Head of caudate nucleus (tissue), 42 donors: ENCODE measurements at places on chromosomes 7 and 10.

DNA sequence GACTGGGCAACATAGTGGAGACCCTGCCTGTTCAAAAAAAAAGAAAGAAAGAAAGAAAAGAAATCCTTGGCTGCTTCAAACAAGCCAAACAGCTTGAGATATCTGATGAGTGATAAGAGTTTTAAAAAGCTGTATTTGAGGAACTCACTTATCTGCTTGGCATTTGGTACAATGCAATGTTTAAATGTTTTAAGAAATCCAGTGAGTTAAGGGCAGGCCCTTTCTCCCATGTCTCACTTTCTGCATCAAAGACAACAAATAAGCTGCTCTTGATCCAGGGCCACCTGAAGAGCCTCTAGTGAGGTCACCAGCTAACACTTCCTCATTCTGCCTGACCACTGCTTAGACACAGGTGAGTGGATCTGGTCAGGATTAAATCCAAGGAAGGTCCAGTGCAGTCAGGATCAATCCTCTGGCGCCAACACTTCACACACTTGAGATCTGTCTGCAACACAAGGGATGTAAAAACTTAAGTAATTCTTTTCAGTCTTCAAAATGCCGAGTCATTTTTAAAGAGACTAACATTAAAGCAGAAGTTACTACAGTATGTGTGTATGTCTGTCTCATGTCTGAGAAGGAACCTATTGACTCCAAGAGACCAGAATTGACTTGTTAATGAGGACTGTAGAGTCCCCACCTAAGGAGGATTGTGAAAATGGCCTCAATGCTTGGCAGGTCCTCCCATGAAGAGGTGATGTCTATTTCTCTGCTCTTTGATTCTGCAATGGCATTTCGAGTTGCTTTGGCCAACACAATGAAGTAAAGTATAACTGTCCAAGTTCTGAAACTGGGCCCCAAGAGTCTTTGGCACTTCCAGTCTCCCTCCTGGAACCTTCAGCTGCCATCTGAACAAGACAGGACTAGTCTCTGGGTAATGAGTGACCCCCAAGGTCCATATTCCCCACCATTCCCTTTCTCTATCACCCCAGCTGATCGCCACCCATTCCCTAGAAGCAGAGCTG, 43.1 kb downstream of the CREB3L2 start:
- no peak for DNase-seq

- no peak for DNase-seq
Observed at GRCh38 chr10:77494327-77494726, 143.3 kb downstream of the KCNMA1 start.

DNA sequence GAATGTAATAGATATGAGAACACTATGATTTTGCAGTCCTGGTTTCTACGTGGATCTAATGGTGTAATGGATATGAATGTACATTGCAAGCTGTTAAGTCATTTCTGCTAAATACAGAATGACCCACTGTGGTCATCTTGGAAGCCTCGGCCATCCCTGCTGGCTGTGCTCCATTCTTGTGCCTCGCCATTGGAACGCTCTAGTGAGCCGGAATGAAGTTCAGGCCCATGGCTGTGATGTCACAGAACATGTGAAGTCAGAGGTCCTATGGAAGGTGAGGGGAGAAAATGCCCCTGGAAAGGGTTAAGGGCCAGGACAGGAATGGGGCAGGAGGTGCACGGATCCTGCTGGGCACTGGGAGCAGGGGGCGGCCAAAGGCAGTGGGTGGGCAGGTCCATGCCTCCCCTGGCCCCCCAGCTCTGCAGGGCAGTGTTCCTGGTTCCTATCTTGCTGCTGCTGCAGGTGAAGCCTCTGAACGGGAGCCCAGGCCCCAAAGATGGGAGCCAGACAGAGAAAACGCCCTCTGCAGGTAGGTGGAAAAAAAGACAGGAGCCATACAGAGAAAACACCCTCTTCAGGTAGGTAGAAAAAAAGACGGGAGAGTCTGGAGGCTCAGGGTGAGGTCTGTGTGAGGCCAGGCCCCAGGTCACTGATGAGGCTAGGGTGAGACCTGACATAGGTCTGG, at the start of gene LLCFC1:
TSS of gene LLCFC1 (plus strand) at position 259 of the 685 bp plus-strand sequence. CDS start at position 397, 138 bp downstream.
- DNase-seq: no peak

- DNase-seq: peak; percentile 12
Observed at GRCh38 chr7:76155938-76156337, 45.8 kb upstream of the SRRM3 start.

GRCh38 chr7:129949292-129950133, 3.2 kb downstream of the UBE2H start:
- DNase-seq: peak; percentile 13

DNA sequence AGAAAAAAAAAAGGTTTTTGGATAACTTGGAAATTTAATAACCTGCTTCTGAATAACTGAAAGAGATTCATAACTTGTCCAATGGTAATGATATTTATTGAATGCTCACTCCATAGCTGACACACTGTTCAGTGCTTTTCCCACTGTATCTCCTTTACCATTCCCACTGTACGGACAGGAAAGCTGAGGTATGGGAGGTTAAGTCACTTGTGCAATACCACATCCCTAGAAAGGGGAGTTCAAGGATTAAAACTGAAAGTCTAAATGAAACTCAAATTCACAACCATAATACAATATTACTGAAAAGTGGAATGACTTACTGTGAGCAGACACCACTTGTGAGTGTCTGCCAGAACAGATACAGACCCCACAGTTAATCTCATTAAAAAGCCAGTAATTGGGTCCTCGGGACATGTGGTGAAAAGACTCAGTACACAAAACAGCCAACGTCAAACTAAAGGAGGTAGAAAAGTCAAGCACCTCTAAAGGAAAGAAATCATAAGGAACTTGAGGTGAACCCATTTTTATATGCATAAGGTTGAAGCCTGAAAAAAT, 13.8 kb upstream of the RHOBTB1 start:
- DNase-seq: no peak

- no peak for DNase-seq
Observed at GRCh38 chr7:150566123-150566522, 1.1 kb upstream of the GIMAP4 start.

- no peak for DNase-seq
Observed at GRCh38 chr7:45971661-45972175, 50.6 kb upstream of the IGFBP3 start.

- peak; percentile 70 for DNase-seq
Observed at GRCh38 chr10:111076191-111076681, 593 bp upstream of the ADRA2A start.

- no peak for DNase-seq
Observed at GRCh38 chr10:21249435-21249834, 276.0 kb downstream of the SKIDA1 start.

- no peak for DNase-seq
Observed at GRCh38 chr10:89398003-89398749, 5.8 kb downstream of the IFIT1 start.

GRCh38 chr7:139771001-139771956, 6.5 kb downstream of the HIPK2 start:
- no peak for DNase-seq

- no peak for DNase-seq
Observed at GRCh38 chr7:1950452-1951158, 280.5 kb downstream of the ELFN1 start.

DNA sequence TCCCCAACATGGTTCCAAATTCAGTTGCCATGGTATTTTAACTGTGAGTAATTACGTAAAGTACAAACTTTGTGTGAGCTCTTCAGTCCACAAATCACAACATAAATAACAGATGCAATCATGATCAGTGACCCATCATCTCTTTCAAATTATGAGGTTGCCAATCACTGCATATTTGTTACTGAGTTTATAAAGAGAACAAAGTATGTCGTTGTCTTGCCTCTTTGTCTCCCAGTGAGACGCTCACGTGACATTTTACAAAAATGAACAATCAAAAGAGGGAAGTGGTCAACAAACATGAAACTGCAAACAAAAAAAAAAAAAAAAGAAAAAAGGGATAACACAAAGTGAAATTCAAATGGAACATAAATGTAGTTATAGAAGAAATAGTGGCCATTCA, 122.7 kb upstream of the PDSS1 start:
- DNase-seq: no peak

GRCh38 chr10:110404413-110404812, 93.3 kb upstream of the DUSP5 start:
- no peak for DNase-seq

GRCh38 chr10:22228167-22228938, 10.5 kb upstream of the EBLN1 start:
- DNase-seq: no peak

DNA sequence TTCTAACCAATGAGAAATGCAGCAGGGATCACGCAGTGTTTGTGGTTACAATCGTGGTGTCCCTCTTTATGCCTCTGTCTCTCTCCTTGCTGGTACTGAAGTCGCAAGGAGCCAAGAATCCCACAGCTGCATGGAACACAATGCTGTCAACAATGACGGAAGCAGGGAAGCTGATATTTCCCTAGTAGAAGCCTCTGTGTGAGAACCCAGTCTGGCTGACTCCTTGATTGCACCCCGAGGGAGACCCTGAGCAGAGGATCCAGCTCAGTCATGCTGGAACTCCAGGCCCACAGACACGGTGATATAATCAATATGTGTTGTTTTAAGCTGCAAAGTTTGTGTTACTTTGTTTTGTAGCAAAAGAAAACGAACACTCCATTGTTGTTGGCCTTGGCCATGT, 677.9 kb downstream of the PARD3 start:
- no peak for DNase-seq

- DNase-seq: no peak
Observed at GRCh38 chr7:134886353-134887057, 99.8 kb upstream of the AGBL3 start.

DNA sequence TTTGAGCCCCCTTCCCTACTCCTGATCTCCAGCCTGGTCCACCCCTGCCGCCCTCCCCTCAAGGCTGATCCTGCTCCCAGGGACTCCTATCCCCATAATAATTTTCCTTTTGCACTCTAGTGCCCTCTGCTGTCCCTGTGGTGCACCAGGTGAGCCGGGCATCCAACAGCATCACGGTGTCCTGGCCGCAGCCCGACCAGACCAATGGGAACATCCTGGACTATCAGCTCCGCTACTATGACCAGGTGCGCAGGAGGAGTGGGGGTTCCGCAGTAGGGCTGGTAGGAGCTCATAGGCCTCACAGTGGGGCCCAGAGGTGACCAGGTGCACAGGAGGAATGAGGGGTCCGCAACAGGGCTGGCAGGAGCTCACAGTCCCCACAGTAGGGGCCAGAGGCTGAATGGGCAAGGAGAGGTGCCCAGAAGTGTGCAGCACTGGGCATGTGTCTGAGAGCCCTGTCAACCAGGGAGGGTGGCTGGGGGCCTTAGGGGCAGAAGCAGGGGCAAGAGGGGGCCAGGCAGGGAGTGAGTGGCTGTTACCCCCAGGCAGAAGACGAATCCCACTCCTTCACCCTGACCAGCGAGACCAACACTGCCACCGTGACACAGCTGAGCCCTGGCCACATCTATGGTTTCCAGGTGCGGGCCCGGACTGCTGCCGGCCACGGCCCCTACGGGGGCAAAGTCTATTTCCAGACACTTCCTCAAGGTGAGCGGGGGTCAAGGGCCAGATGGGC, 11.7 kb downstream of the EPHB6 start:
- DNase-seq: no peak

- no peak for DNase-seq
Observed at GRCh38 chr7:71544816-71545215, 412.9 kb downstream of the GALNT17 start.

- DNase-seq: no peak
Observed at GRCh38 chr10:44697116-44697515, 214.0 kb upstream of the TMEM72 start.

- no peak for DNase-seq
Observed at GRCh38 chr10:60425392-60426110, 35.9 kb upstream of the ANK3 start.

GRCh38 chr10:71797533-71798307, 24.4 kb upstream of the VSIR start:
- DNase-seq: no peak

- DNase-seq: no peak
Observed at GRCh38 chr10:128470321-128470965, 344.2 kb upstream of the MKI67 start.

DNA sequence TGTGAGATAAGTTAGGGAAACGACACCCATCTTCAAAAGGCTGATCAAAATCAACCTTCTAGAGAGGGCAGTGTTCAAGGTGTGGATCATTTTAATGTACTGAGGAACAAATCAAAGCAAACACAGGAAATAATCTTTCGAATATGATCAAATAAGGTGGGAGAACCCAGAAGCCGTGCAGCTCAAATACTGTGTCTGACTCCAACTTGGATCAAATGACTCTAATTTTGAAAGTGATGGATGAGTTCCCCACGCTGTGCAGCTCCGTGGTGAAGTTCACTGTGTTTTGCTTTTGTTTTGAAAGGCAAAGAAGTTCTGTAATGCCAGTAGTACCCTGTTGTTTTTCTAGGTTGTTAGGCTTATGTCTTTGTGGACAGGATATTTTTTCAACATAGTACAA, 250.9 kb downstream of the SFMBT2 start:
- DNase-seq: no peak

DNA sequence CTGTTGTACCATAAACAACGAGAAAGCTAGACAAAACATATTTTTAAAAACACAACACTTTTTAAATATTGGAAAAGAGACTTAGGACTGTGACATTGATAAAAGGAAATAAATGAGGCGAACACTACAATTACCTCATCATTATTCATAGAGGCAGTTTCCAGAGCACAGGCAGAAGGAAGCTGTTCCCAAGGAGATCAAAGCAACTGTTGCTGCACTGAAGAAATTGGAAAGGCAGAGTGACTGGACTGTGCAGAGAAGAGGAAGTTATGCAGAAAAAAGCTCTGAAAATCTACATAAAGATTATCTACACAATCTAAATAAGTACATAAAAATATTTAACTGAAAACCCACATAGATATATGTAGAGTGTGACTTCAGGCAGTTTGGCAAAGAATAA, 32.8 kb downstream of the MYO3A start:
- DNase-seq: no peak

GRCh38 chr7:130481898-130482297, 10.0 kb upstream of the MEST start:
- no peak for DNase-seq

DNA sequence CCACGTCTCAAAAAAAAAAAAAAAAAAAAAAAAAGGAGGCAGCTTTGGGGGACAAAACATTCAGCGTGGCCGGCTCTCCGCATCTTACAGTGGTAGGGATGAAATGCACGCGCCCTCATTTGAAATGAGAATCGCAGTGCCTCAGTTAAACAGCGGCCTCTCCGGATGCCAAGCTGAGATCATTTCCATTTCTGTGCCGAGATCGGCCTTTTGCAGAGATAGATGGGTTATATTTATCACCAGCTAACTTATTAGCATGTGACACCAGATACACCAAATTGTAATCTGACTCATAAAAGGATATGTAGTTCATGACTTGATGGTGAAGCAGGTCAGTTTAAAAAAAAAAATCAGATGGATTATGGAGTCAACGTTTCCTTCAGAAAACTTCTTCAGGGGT, 138.7 kb downstream of the CUX1 start:
- no peak for DNase-seq

DNA sequence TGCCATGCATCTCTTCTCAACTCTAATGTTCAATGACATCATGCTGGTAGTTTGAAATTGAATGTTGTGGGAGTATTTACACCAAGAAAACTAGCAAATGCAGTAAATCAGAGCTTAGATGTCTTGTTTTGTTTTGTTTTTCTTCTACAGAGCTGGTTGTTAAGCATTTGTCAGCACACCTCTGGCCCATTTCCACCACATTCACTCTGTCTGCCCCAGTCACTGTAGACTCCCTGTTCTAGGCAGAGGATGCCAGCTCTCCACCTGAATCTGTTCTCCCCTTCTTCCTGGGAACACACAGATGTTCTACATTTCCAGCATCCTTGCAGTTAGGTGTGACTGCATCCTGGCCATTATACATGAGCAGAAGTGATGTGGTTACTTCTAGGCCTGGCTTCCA, 4.1 kb upstream of the ARHGAP22 start:
- no peak for DNase-seq
